ENCODE measurements at places on chromosomes 16 and 17.

DNA sequence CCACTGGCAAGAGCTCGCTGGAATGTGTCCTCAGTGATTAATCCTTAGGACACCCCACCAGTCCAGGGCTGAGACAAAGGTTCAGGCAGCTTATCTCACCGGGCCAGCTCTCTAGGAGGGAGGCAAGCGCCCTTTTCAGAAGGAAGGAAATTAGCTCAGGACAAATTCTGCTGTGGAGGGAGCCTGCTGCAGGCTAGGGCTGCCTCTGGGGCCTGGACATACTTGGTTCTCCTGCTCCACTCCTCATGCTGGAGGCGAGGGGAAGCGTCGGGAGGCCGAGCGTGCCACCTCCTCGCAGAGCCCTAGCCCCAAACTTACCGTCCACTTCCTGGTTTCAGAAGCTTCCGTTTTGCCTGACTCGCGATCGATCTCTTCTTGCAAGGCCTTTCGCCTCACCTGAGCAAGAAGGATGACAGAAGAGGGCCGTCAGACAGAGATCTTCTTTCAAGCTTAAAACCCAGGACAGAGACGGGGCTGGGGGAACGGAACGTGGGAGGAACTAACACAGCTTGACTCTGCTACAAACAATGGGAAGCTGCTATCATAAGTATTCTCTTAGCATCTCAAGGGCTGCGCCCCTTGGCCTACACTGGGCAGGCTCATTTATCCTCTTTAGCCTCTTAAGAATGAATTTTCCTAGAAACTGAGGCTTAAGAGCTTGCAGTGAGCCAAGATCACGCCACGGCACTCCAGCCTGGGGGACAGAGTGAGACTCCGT is 7.7 kb downstream of the KNOP1 start:
- ATAC-seq = no peak

- ATAC-seq = no peak
These were observed 10.5 kb downstream of the TMIGD1 start for GRCh38 chr17:30323262-30323894.

- ATAC-seq = peak; percentile 52
These were observed at the start of the genes KCTD19 and LRRC36 for GRCh38 chr16:67326472-67327309. KCTD19 (minus strand) TSS chr16:67326741; CDS start chr16:67326707, 34 bp downstream. LRRC36 (plus strand) TSS chr16:67326815; CDS start chr16:67326863, 48 bp downstream.

- ATAC-seq = no peak
These were observed 345.2 kb upstream of the TBX2 start for GRCh38 chr17:61054436-61054835.

DNA sequence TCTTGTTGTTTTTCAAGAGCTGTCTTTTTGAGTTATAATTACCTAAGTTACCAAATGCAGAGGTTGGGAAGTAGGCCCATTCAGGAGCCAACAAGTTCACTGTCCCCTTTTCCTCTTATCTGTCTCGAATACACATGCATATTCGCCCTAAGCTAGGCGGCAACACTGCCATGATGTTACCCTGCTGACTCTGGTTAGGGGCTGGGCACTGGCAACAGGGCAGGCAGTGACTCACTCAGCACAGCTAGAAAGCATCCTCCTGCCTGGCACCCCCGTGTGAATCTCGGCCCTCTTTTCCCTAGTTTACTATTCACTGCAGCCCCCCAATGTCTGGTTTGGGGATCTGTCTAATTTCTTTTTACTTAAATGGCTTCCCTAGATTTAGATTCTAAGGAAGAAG is 13.8 kb downstream of the DBF4B start:
- no peak for ATAC-seq

- peak; percentile 82 for ATAC-seq
These were observed at the start of gene KCTD11 for GRCh38 chr17:7351665-7352502. KCTD11 (plus strand) TSS chr17:7352162.
